ENCODE measurements at places on chromosomes 3 and 15.
A peak's percentile ranks its signal among the peaks of the same experiment; 100 is the strongest.

GRCh38 chr3:102085431-102086176, 236.3 kb downstream of the NFKBIZ start:
- no peak for DNase-seq

- no peak for DNase-seq
These were observed 45.0 kb downstream of the MGLL start for GRCh38 chr3:127777332-127777731.

- no peak for DNase-seq
These were observed 234.1 kb downstream of the OPA1 start for GRCh38 chr3:193827040-193827669.

DNA sequence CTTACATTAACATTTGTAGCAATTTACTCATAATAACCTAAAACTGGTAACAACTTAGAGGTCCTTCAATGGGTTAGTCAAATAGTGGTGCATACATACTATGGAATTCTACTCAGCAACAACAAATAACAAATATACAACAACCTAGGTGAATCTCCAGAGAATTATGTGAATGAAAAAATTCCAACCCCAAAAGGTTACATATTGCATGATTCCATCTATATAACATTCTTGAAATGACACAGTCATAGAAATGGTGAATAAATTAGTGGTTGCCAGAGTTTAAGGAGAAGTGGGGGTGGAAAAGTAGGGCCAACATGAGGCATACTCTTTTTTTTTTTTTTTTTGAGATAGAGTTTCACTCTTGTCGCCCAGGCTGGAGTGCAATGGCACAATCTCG, 12.7 kb upstream of the SNTN start:
- no peak for DNase-seq

GRCh38 chr3:55729546-55729945, 242.4 kb upstream of the WNT5A start:
- no peak for DNase-seq

GRCh38 chr15:51726302-51727073, 11.0 kb downstream of the LYSMD2 start:
- DNase-seq: peak; percentile 96

- no peak for DNase-seq
These were observed 48.5 kb downstream of the RGMA start for GRCh38 chr15:93040288-93041158.

DNA sequence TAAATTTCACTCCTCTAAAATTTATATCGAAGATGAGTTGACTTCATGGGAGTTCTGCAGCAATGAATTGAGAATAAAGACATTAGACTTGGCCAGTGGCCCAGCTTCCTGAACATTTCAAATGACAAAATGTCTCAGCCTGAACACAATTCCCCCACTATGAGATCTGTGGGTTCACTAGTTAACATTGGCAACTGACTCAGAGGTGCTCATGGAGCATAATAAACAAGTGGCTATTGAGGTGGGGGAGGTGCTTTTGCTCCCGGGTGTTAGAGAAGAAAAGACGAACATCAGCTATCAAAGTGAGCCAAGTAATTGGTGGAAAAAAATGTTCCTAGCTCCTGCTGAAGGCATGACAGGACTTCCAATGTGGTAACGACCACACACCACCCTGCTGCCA, 6.3 kb downstream of the ATP13A4 start:
- no peak for DNase-seq

GRCh38 chr3:157865352-157866000, 240.7 kb downstream of the SHOX2 start:
- DNase-seq: peak; percentile 13

DNA sequence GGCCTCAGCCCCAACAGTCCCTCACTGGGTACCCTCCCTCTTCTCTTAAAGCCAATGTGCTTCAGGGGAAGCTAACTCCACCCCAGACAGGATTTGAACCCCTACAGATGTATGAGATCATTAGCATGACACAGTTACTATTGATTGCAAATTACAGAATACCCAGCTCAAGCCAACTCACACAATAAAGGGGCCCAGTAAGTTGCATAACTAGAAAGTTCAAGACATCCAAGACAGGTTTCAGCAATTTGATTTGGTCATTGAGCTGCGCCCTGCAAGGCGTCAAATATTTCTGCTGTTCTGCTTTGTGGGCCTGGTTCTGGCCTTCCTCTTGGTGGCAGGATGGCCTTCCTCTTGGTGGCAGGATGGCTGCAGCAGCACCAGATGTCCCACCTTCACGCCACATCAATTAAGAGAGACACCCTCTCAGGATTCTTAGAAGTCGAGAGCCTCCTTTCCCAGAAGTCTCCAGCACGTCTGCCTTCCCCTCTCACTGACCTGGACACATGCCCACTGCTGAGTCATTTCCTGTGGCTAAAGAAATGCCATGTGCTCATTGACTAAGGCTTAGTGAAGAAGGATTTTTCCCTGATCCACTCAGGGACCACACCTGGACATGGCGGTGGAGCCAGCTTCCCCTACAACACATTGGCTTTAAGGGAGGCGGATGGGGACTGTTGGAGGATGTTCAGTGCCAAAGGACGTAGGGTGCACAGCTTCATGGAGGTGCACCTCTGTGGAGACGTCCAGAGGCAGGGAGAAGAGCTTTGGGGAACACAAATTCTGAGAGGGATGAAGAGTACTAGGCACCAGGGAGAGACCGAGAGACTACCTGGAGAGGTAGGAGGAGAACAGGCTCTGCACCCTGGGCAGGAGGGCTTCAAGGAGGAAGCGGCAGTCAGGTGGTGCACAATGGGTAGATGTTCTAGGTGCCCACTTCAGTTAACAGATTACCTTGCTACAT, 49.1 kb downstream of the DNASE1L3 start:
- peak; percentile 82 for DNase-seq

GRCh38 chr15:59138243-59138642, 33.3 kb downstream of the CCNB2 start:
- no peak for DNase-seq

GRCh38 chr3:26100176-26100575, 310.3 kb downstream of the OXSM start:
- DNase-seq: no peak

- DNase-seq: no peak
These were observed 17.7 kb downstream of the RBP1 start for GRCh38 chr3:139521816-139522215.

GRCh38 chr15:52419494-52419893, 109.2 kb downstream of the MYO5A start:
- DNase-seq: no peak
